ENCODE measurements at places on chromosomes 6 and 20.

DNA sequence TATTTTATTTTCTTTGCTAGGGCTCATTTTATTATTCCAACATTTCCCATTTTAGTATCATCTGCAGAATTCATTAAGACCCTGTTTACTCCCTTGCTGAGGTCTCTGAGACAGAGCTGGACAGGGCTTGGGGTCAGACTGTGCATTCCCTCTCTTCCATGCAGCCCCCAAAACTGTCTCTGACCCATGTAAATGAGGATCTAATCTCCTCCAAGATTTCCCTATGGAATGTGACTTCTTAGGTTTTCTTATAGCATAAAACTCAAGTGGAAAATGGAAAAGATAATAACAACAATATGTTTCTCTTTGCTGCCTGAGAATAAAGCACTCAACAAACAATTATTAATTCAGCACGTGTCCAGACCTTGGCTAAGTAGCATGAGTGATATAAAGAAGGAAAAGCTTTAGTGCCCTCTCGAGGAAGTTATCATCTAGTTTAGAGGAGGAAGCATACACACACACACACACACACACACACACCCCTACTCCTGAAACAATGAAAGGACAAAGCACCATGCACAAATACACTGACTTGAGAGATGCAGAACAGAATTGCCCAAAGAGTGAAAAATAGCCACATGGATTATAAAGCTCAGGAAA, 815.5 kb downstream of the BCKDHB start:
- DNase-seq = no peak

GRCh38 chr6:113287396-113287795, 569.7 kb upstream of the MARCKS start:
- no peak for DNase-seq

DNA sequence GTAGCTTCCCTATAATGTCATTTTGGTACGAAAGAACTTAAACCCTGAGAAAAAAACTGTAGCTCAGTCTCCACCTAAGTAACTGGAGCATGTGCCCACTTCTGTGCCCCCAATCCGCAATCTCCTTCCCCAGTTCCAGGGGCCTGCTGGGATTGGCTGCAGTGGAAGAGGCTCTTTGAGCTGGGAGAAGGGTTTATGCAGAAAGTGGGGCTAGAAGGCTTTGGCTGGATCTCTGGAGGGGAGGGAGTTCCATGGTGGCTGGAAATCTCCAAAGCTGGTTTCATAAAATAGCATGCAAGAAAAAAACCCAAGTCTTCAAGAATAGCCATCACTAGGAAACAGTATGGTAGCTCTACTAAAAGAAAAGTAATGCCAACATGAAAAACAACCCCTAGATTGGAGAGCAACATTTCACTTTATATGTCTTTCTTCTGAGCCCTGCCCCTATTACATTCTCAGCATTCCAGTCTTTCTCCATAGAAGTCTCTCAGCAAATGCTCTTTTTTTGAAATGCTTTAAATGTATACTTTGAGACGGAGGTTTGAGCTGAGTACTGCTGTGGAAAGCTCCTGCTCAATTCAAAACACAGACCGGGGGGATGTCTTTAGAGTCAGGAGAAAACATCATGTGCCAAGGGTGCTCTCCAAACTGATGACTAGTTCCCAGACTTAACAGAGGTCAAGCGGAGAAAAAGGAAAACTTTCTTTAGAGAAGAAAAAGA, 36.0 kb upstream of the FOXO3 start:
- DNase-seq = no peak

DNA sequence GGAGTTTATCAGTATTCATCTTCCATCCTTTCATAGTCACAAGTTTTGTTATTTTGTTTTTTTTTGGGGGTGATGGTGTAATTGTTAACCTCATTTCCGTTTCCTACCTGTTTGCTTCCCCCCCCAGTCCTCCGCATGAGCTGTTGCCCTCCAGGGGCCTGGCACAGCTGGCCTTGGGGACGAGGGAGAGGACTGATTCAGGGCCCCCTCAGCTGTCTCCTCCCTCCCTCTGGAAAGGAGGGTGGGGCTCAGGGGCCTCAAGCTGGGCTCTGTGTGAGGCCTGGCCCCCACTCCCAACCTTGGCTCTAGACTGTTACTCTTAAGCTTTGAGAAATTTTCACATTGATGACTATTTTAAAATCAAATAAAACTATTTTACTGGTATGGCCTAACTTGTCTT, 4.0 kb downstream of the LRRC73 start:
- no peak for DNase-seq

DNA sequence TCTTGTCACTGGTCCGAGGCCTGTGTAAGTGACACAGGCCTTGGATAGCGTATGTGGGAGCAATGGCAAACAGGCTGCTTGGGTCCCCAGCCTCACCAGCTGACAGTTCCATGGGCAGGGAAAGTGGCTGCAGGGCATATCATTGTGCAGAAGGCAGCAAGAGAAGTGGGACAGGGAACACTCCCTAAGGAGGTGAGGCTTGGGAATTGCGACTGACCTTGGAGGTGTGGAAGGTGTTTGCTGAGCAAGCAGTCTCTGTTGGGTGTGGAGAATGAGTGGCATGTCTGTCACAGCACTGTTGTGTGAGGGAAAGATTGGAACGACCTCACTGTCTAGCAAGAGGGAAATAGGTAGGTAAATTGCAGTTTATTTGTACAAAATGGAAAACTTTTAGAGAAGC, 16.8 kb downstream of the POFUT1 start:
- DNase-seq = no peak

DNA sequence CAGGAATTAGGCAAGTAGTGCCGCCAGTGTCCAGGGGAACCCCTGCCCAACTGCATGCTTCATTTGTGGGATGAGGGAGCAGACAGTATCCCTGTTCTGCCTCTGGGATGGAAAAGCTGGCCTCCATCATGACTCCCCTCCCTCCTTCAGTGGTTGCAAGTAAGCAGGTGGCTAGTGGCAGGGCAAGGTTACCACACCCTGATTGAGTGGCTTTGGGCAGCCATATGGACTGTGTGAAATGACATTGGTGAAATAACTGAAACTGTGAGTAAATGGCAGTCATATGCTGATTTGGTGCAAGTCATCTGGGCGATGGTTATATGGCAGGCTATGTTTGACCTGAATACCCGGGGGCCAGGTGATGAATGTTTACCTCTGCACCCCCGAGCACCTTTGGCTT, 33.0 kb downstream of the HDDC2 start:
- DNase-seq = no peak

Data from NCI-H510A treated with DMSO at 0.1 percent for 48 hours (cell line).